ENCODE measurements at places on chromosomes 5 and 9.

GRCh38 chr5:102483736-102484135, 15.1 kb downstream of the SLCO6A1 start:
- DNase-seq = no peak

GRCh38 chr5:81904861-81905260, 67.0 kb upstream of the ATG10 start:
- no peak for DNase-seq

DNA sequence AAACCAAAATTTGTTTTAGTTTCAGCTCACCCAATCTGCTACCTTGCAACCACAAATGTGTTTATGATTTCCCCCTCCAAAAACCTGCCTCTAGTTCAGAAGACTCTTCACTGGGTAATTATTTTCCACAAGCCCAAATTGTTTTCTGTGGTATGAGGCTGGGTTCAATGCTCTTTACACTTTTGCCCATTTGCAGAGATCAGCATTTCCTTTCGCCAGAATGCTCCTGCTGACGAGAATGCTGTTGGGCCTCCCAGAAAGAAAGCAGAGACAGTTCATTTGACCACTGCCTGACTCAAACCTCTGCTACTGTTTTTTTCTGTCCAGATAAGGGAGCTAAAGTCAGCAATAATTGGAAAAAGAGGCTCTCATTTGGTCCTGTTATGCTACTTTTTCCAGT, 427.3 kb downstream of the PDE4D start:
- DNase-seq = no peak

GRCh38 chr5:143682246-143682905, 129.6 kb upstream of the HMHB1 start:
- no peak for DNase-seq

DNA sequence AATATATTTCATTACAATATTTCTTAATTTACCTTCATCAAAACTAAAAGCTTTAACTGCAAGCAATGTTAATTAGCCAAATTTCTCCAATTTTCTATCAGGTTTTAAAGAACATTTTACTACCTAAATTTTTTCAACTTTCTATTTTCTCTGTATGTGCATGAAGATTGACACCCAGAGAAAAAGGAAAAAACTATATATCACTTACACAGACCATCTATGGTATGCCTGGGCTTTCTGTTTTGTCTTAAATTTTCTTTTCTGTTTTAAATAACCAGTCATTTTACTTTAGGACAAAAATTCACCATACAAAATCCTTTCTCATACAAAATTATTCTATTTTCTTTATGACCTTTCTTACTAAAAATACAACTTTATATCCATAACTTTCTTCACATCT, 13.8 kb upstream of the IL7R start:
- DNase-seq = no peak

DNA sequence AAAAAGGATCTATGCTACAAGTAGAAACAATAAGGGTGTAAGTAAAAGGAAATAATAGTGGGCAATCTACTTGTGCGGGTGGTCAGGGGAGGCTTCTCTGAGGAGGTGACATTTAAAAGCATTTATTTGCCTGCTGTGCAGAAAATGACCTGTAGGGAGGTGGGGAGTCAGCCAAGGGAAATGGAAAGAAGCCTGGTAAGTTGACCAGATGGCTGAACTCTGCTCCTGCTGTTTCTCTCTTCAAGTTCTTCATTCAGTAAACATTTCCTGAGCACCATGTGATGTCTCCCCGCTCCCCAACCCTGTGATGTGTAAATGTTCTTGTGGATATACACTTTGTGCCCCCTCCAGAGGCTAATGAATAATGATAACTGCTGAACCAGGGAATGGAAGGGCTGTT, 9.9 kb upstream of the SPIN1 start:
- DNase-seq = no peak

GRCh38 chr5:32501071-32502002, 56.8 kb upstream of the ZFR start:
- no peak for DNase-seq

DNA sequence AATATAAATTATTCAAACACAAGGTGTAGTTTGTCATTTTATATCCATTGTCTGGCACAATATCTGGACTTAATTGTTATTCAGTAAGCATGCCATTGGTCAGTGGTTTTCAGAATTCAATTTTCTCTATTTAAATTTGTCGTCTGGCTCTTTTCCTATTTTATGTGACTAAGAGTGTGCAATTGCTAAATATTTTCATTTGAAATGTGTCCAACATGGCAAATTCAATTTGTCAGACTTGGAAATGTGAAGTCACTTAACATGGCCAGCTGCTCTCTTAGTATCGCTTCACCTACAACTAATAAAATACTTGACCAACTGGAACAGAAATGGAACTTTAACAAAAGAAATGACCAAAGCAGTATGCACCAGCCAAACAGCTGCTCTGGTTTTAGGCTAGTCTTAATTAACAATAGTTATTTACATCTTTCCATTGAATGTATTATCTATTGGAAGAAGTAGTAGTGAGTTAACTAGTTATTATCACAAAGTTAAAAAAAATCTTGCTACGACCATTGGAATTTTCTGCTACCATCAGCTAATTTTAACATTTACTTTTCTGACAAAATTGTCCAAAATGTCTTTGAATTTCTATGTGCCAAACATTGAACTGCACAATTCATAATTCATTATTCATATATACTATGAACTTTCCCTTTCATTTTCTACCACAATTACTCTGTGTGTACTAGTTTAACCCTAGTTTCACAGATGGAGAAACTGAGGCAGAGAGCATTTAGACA, 720.7 kb upstream of the FAM174A start:
- DNase-seq = no peak

DNA sequence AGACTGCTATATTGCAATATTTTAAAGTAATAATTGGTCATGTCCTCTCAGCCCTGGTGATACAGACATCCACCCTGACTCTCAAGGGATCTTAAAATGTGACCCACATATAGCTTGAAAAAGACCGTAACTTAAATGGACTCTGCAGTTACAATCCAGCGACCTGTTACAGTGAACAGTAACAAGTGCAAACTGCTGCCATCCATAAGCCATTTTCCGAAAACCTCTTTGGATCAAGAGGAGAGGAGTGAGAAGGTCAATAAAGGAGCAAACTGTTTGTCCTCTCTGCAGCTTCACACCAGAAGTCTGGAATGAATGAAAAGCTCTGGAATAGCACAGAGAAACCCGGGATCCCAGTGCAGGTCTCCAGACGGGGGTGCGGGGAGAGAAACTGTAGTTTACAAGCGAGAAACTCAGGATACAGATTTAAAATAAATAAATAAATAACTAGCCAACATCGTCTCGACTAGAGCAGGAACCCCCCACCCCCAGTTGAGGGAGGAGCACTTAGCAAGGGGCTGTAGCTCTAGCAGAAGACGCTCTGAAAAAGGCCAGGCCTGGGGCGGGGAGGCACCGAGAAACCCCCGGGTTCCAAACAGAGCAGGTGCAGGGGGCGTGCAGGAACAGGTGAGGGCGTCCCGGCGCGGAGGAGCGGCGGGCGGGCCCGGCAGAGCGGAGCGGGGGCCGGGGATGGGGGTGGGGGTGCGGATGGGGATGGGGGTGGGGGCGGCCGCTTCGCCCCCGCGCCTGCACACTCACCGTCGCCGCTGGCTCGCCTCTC, 572 bp downstream of the ZDHHC21 start:
- DNase-seq = peak; percentile 4

DNA sequence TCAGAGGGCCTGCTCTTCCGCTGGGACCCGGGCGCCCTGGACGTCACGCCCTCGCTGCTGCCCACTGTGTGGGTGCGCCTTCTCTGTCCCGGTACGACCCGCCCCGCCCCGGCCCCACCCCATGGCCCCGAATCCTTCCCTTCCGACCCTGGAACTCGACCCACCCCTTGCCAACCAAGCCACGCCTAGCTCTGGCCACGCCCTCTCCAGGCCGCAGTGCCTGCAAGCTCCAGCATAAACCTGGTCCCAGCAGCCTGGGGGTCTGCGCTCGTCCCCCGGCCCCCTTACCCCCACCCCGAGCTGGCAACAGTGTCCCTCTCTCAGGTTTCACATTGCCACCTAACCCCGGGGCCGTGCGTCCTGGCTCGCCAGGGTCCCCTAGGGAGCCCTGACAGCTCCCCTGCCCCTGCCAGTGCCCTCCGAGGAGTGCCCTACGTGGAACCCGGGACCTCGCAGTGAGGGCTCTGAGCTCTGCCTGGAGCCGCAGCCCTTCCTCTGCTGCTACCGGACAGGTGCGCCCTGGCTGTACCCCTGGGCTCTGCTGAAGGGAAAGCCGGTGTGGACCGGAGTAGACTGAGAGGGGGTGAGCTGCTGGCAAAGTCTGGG, 3.4 kb downstream of the ADGRD2 start:
- no peak for DNase-seq

- DNase-seq = peak; percentile 26
These were observed 818.2 kb downstream of the TLR4 start for GRCh38 chr9:118522093-118523028.

- no peak for DNase-seq
These were observed 10.0 kb upstream of the AGPAT2 start for GRCh38 chr9:136697146-136697820.

DNA sequence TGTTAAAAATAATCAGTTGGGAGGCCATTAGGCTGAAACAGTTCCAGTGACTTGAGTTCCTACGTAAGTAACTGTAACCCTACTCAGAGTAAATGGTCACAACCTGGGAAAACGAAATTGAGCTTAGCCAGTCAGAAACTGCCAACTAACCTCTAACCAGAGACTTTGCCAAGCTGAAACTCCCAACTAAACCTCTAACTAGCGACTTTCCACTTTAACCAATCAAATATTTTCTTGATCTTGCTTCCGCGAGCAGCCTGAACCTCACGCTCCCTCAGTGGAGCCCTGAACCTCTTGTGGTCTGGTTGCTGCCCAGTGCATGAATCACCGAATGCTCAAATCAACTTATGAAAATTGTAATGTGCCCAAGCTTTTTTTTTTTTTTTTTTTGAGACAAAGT, 156.2 kb downstream of the MED10 start:
- DNase-seq = no peak

- no peak for DNase-seq
These were observed 49.0 kb upstream of the CKMT2 start for GRCh38 chr5:81183811-81184748.
